Eye (tissue), 1 donor: ENCODE measurements at places on chromosomes 6 and 20.

GRCh38 chr6:75143191-75143590 is 62.7 kb downstream of the COL12A1 start:
- peak; percentile 28 for DNase-seq

DNA sequence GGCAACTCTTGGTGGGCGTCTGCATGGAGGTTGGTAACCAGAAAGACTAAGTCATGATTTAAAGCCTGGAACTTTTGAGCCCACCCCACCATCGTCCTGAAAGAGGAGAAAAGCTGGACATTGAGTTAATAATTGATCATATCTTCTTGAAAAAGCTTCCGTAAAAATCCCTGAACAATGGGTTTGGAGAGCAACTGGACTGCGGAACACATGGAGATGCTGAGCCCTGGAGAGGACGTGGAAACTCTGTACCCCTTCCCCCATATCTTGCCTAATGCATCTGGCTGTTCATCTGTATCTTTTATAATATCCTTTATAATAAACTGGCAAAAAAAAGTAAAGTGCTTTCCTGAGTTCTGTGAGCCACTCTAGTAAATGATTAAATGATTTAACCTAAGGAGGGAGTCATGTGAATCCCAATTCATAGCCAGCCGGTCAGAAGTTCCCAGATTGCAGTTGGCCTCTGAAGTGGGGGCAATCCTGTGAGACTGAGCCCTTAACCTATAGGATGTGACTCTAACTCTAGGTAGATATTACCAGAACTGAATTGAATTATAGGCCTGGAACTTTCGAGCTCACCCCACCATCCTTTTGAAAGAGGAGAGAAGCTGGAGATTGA is 26.5 kb upstream of the LGSN start:
- no peak for DNase-seq

DNA sequence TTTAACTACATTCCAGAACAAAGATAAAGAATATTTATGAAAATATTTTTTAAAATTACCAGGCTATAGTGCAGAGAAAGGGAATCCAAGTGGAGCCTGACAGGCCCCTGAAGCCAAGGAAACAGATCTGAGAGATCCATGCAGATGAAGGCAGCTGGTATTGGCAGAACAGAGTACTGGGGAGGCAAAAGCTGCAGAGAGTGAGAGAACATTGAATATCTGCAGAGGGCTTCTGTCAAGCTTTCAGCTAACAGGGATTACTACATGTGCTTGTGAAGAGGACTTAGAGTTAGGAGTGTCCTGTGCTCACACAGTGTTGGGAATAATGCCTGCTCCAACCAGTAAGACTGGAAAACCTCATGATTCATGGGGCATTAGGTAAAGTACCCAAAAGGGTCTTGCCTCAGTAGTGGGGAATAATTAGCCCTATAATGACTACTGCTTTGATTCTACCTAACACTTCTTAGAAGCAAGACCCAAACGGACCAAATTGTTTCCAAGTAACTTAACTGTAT is 657.2 kb downstream of the DHX35 start:
- DNase-seq: no peak

DNA sequence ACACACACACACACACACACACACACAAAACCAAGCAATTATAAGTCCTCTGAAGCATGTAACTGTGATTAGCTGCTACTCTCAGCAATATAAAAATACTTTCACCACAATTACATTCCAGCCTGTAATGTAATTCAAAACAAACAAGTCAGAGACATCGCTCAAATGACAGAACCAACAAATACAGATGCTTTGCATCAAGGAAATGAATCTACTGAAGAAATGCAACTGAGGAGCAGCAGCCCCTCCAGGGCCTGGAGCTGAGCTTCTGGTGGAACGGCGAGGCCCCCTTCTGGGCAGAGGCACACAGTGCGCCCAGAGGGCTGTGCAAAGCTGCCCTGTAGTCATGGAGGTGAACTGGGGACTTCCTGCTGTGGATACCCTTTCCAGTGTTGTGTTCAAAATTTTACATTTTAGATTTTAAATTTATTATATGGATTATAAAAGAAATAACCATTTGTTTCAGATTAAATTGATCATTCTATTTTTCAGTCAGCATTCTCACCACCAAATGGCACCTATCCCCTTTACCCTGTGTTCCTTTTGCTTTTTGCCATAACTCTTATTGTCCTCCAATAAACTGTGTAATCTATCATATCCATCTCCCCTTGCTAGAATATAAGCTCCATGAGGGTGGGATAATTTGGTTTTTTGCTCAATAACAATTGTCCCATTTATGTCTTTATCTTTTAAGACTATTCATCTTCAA is 23.2 kb downstream of the ADAT2 start:
- peak; percentile 89 for DNase-seq

GRCh38 chr6:16148498-16148897 is 19.6 kb downstream of the MYLIP start:
- DNase-seq: no peak

DNA sequence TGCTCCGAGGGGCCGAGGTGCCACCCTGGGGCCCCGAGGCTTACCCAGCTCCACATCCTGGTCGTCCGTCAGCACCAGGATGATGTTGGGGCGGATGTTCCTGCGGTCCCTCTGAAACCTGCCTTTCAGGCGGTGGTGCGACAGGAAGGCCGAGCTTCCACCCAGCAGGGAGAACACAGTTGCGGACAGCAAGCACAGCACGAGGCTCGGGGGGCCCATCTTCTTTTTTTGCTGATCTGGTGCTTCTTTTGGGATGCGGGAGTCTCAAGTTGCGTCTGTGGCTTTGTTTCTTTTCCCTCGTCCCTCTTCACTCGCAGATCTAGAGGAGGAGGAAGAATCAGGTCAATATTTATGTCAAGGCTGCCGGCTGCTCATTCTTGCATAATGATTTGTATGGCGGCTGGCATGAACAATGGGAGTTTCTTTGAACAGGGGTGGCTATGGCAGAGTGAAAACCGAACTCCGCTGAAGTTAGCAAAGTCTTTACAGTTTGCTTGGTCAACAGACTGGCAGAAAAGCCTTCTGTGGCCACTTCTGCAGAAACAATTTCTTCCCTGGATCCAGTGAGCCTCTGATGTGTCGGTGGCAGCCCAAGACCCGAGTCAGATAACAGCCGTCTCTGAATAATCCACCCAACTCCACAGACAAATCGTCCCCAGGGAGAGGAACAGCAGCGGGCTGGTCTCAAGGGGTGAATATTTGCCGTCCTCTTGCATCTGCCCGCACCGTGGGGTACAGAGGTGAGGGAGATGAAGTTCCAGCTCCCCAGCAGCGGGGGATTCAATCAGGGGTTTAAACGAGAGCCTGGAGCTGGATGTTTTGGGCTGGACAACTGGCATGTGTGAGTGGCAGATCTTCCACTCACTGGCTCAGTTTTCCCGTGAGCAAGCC is 27.9 kb downstream of the SULF2 start:
- peak; percentile 83 for DNase-seq

DNA sequence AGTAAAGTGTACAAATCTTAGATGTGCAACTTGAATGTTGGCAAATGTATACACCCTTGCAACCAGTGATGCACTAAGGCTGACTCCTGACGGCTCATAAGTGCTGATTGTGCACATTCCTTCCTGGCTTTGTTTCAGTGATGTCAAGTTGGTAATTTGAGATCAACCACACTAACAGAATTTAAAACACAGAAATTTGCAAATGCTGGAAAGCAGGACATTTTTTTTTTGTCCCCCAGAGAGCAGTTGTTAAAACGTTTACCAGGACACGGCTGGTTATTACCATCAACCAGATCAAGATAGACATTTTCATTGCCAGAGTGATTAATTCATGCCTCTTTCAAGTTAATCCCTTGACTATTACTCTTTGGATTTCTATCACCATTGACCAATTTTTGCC is 735.6 kb downstream of the RFPL4B start:
- peak; percentile 34 for DNase-seq

- no peak for DNase-seq
Measured at GRCh38 chr6:30113003-30113759, at the start of gene TRIM31. TRIM31 (minus strand) TSS chr6:30113090; CDS start chr6:30112805, 285 bp downstream.

DNA sequence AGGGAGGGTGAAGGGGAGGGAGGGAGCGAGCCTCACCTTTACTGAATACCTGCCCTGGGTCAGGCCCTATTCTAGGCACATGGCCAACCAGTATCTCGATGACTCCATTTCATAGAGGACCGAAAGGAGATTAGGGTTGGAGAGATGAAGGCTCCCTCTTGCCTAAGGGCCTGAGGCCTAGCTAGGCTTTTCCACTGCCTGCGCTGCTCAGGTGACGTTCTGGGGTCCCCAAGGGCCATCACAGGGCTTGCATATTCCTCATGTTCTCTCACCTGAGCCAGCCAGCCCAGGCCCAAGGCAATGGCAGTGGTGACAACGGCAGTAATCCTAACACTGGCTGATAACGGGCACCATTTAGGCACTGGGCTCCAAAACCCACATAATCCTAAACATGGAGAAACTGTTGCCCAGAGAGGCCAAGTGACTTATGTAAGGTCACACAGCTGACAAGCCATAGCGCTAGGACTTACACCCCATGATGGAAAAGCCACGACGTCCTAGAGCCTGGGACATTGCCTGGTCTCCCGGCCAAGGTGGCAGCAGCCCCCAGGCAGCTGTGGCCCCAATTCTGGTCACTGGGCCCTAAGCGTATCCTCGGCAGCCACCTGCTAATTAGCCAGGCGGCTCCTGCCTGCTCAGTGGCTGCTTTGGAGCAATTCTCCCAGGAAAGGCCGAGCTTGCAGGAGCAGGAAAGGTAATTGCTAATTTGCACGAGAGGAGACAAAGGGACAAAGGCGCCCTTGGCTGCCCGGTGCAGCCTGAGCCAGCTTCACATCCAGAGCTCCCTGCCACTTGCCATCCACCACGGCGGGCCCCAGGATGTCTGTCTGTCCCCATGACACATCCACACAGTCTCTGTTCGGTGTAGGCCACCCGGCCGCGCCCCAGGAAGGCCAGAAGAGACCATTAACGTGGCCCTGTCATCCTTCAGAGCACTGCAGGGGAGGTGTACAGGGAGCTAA is 21.5 kb downstream of the NOL4L start:
- DNase-seq: peak; percentile 52

DNA sequence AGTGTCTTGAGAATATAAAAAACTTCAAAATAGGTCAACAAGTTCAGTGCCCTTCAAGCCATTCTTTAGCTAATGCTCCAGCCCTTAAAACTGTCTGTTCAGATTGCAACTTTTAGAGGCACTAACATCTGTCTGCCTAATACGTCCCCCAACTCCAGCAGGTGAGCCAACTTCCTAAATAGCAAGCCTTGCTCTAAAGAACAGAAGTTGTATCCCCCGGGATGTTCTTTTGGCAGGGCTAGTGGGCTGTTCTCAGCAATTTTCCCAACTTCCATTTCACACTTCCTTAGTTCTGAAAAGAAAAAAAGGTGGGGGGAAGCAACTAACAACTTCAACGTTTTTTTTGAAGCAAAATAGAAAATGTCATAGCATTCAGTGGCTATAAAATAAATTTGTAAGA is 290.0 kb upstream of the PTCHD4 start:
- no peak for DNase-seq

- DNase-seq: no peak
Measured at GRCh38 chr6:168584671-168585070, 143.7 kb downstream of the SMOC2 start.

GRCh38 chr6:134363323-134364039 is 45.6 kb upstream of the SGK1 start:
- DNase-seq: no peak

DNA sequence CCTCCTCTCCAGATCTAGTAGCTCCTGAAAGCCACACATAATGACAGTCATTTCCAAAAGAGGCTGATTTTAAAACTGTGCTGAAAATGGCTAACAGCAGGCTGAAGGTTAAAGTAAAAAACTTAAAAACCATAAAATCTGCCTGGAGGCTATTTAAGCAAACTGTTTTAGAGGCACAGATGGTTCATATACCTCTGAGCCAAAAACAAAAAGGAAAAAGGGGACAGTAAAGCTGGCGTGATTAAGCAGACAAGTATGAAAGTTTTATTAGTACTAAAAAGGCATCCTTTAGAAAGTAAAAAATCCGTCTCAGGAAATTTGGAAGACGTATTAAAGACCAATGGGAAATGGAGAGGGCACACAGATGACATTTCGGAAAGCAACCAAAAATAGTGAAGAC is 55.8 kb downstream of the SOBP start:
- DNase-seq: no peak

GRCh38 chr20:3046677-3047462 is 1.0 kb downstream of the MRPS26 start:
- no peak for DNase-seq

DNA sequence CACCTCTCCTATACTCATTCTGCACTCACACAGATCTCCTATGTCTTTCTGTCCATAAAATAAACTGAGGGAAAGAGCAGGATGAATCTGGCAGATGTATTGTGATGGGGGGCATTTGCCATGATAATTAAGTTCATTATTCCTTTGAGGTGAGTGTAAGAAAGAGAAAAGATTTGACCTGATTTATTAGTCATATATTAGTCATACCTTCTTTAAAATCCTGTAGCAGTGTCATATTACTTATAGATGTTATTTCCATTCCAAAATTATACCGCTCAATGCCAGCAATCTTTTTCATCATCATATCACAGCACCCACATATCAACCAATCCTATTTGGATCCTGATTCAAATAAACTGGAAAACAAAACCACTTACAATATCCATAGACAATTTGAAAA is 733.3 kb upstream of the SLC35B3 start:
- no peak for DNase-seq

DNA sequence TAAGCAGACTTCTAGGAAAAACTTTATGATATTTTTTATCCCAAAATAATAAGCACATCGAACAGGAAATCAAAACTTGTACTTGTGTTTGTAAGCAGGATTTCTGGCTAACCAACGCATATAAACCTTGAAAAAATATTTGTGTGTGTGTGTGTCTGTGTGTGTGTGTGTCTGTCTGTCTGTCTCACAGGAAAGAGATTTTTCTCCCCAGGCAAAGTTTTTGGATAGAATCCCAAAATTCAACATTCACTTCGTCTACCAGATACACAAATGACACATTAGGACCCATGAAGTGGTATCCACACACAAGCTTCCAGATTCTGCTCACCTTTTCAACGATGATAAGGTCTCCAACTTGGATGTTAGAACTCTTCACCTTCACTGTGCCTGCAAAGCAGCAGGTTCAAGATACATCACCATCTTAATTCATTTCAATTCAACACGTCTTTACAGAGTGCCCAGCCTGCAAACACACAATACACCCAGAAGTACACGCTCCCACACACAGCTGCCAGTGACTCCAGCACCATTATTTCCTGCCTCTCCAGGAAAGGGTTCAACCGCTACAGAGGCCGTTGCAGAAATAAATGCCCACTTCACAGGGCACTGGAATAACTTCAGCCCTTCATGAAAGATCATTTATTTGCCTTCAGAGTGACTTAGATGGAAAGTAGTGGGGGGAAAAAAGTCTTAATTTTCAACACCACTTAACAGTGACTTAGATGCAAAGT is 70.9 kb downstream of the ATP9A start:
- DNase-seq: no peak

GRCh38 chr6:158552055-158552795 is 7.7 kb upstream of the TMEM181 start:
- DNase-seq: no peak

- no peak for DNase-seq
Measured at GRCh38 chr6:65711531-65711930, 4.5 kb upstream of the EYS start.
